ENCODE measurements at places on chromosomes 11 and 22.

DNA sequence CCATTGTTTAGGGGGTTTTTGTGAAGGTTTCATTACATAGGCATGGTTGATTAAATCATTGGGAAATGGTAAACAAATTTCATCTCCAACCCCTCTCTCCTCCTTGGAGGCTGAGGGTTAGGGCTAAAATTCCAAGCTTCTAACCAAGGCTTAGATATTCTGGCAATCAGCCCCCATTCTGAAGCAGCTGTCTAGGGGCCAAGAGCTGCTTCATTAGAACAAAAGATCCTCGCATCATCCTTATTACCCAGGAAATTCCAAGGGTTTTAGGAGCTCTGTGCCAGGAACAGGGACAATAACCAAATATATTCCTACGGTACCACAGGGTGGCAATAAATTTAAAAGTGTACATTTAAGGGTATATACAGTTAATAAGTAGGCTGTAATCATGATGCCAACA is 22.5 kb upstream of the EED start:
- DNase-seq: no peak

DNA sequence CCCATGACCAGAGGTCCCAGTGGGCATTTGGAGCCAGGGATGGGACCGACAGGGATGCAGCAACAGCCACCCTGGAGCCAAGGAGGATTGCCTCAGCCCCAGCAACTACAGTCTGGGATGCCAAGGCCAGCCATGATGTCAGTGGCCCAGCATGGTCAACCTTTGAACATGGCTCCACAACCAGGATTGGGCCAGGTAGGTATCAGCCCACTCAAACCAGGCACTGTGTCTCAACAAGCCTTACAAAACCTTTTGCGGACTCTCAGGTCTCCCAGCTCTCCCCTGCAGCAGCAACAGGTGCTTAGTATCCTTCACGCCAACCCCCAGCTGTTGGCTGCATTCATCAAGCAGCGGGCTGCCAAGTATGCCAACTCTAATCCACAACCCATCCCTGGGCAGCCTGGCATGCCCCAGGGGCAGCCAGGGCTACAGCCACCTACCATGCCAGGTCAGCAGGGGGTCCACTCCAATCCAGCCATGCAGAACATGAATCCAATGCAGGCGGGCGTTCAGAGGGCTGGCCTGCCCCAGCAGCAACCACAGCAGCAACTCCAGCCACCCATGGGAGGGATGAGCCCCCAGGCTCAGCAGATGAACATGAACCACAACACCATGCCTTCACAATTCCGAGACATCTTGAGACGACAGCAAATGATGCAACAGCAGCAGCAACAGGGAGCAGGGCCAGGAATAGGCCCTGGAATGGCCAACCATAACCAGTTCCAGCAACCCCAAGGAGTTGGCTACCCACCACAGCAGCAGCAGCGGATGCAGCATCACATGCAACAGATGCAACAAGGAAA is 27.3 kb upstream of the L3MBTL2 start:
- DNase-seq: no peak

GRCh38 chr11:64173616-64174355 is 7.9 kb upstream of the MACROD1 start:
- no peak for DNase-seq

DNA sequence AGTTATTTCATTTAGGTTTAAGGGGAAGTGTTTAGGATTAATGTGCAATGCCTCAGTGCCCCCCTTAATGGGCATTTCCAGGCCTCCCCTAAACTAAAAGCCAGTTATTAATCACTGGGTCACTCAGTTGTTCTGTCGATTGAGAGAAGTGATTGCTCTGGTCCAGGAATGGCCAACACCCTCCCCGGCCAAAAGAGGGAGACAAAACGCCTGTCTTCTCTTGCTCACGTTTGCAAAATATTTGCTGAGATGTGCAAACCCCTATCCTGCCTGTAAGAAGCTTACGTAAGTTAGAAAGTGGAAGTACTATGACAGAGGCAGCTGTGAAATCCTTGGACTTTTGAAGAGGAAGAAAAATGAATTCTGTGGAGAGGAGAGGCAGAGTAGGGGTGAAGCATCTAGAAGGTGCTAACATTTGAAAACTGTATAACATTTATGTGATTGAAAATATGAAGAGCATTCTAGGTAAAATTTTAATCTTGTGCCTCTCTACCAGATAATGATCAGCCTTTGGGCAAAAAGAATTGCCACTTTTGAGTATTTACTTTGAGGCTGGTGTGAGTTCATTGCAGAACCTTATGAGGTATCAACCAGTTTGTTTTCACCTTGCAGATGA is 37.7 kb downstream of the NTM start:
- no peak for DNase-seq

GRCh38 chr11:45921561-45922424 is 663 bp upstream of the LARGE2 start:
- DNase-seq: no peak

- DNase-seq: no peak
These were observed 41.6 kb downstream of the FDX1 start for GRCh38 chr11:110471371-110471770.

DNA sequence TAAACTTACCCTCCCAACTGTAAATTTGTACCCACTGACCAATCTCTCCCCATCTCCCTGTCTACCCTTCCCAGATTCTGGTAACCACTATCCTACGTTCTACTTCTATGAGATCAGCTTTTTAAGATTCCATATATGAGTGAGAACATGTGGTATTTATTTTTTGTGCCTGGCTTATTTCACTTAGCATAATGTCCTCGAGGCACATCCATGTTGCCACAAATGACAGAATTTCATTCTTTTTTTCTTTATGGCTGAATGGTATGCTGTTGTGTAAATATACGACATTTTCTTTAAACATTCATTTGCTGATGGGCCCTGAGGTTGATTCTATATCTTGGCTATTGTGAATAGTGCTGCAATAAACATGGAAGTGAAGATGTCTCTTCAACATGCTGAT is 74.7 kb upstream of the RRM1 start:
- DNase-seq: no peak
